ENCODE measurements at places on chromosomes 12 and 14. TPM values are rescaled to one million over a fixed set of nuclear protein-coding genes. Genes with fewer than 3 reads are reported as not detected.

The C3AR1 gene
- 3.8 TPM for polyA plus RNA-seq

The CIPC gene
- polyA plus RNA-seq = 38.7 TPM

The CLEC7A gene
- 2.5 TPM for polyA plus RNA-seq

The PAPLN gene
- polyA plus RNA-seq = 32.2 TPM

The MAP3K12 gene
- 75.6 TPM for polyA plus RNA-seq

The RASSF8 gene
- 25.1 TPM for polyA plus RNA-seq

The C12orf60 gene
- polyA plus RNA-seq = 2.8 TPM

The NGB gene
- 16.3 TPM for polyA plus RNA-seq

The C12orf56 gene
- polyA plus RNA-seq = 0.19 TPM

The GPHN gene
- 106 TPM for polyA plus RNA-seq

The FAM181A gene
- 11.8 TPM for polyA plus RNA-seq

The ACOT4 gene
- polyA plus RNA-seq = 1.8 TPM

The METTL25 gene
- 6.1 TPM for polyA plus RNA-seq

The STXBP6 gene
- polyA plus RNA-seq = 24.5 TPM

The CLEC1B gene
- polyA plus RNA-seq = 0.30 TPM

The STAT2 gene
- polyA plus RNA-seq = 120 TPM

The C12orf50 gene
- 0.24 TPM for polyA plus RNA-seq

The OTX2 gene
- not detected for polyA plus RNA-seq

The ADAMTS20 gene
- polyA plus RNA-seq = 0.45 TPM

The KRT74 gene
- polyA plus RNA-seq = 0.20 TPM

The ZNF891 gene
- 3.6 TPM for polyA plus RNA-seq

The PPP4R4 gene
- polyA plus RNA-seq = 8.0 TPM

The RAD51AP1 gene
- 10.2 TPM for polyA plus RNA-seq

The CLEC4C gene
- not detected for polyA plus RNA-seq

The CMTM5 gene
- 78.2 TPM for polyA plus RNA-seq

The PZP gene
- polyA plus RNA-seq = 0.13 TPM

The FAM90A1 gene
- polyA plus RNA-seq = 5.3 TPM

The KRT79 gene
- polyA plus RNA-seq = 1.4 TPM

The SNW1 gene
- 53.8 TPM for polyA plus RNA-seq

All from spinal cord (tissue), 10 donors.